ENCODE measurements at places on chromosomes 3 and 15.

- peak; percentile 61 for DNase-seq
These were observed 63.5 kb downstream of the CMSS1 start for GRCh38 chr3:99881121-99881524.

DNA sequence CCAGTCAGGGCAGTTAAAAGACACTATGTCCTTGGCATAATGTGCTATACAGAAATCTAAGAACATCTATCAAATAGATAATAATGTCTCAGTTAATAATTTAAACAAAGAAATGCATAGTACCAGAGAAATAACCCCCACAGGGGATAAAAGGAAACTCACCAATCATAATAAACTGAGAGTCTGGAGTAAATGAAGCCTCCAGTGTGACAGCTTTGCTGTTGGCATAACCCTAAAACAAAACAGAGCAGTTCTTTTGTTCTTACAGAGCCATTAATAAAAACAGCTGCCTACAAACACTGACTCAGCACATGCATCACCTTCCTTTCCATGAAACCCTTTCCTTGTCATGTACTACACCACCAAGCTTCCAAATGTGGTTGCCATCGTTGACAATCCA lies 13.5 kb downstream of the PPM1M start:
- peak; percentile 58 for DNase-seq

DNA sequence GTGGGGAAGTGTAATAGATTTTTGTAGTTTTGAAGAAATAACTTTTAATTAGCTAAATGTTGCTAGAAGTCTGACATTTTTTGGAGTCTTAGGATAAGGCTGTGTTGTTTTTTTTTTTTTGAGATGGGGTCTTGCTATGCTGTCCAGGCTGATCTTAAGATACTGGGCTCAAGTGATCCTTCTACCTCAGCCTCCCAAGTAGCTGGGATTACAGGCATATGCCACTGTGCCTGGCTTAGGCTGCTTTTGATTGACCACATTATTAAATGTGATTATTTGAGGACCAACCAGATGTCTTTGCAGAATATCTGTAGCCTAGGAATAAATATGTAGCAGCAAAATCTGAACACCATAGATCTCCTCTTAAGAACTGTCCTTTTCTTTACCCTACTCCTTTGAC lies 29.7 kb downstream of the HACD3 start:
- DNase-seq: no peak

DNA sequence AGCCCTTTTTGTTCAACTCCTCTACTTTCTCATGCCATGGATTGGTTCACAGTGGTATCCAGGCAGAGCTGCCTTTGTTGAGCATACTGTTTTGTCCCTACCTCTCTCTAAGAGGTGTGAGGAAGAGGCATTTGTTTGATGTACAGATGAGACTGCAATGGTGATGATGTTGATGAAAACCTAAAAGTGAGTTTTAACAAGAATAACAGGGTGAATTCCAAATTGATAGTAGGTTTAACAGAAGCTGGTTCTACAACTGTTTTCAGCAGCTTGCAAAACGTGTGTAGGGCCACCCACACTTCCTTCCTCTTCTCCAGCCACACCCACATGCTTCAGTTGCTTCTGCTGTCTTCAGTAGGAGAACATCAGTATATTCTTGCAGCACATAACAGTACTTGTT lies 10.2 kb downstream of the SNRK start:
- DNase-seq: no peak

- DNase-seq: peak; percentile 14
These were observed 52.4 kb downstream of the SLC9A9 start for GRCh38 chr3:143795874-143796273.

All from fibroblast of lung (primary cell).